ENCODE measurements at places on chromosomes 6 and 20.

- no peak for DNase-seq
Observed at GRCh38 chr20:7237251-7237650, 469.8 kb downstream of the BMP2 start.

DNA sequence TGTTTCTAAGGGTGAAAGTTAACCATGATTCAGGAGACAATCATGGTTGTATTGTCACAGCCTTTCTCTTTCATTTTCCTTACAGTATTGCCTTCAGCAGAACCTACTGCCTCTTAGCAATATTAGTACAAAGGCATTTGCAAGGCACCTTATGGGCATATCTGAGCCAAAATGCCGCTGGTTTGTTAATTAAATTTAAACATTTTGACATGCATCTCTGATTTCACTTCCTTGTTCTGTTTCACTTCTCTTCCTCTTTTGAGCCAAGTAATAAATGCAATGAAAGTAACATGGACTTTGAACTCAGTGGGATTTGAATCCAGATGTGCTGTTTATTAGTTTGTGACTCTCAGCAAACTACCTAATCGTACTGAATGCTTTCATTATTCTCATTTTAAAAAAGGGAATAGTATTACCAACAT is 467.4 kb upstream of the CITED2 start:
- peak; percentile 19 for DNase-seq

DNA sequence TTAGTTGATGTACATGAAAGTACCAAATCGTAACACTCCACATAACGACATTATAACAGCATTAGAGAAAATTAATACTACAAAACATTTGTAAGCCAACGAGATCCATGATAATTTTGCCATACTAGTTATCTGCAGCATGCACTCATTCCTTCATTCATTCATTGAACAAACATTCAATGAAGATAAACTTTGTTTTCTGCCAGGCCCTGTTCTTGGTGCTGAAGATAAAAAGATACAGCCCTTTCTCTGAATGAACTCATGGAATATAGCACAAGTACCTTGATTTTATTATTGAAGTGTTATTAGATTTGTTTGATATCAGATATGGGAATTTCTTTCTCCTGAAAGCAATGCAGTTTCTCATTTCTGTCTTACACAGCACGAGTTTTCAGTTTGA is 524.0 kb downstream of the TFAP2A start:
- DNase-seq = no peak

- no peak for DNase-seq
Observed at GRCh38 chr6:67882436-67883311, 752.4 kb upstream of the ADGRB3 start.

DNA sequence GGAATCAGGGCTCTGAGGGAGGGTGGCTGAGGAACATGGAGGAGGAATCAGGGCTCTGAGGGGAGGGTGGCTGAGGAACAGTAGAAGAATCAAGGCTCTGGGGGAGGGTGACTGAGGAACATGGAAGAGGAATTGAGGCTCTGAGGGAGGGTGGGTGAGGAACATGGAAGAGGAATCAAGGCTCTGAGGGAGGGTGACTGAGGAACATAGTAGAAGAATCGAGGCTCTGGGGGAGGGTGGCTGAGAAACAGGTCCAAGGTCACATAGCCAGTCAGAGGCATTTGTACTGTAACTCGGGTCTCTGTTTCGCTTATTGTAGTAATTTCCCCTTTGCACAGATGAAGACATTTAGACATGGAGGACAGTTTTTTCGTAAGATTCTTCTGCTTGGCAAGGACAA is 164.8 kb downstream of the SOBP start:
- DNase-seq = no peak

DNA sequence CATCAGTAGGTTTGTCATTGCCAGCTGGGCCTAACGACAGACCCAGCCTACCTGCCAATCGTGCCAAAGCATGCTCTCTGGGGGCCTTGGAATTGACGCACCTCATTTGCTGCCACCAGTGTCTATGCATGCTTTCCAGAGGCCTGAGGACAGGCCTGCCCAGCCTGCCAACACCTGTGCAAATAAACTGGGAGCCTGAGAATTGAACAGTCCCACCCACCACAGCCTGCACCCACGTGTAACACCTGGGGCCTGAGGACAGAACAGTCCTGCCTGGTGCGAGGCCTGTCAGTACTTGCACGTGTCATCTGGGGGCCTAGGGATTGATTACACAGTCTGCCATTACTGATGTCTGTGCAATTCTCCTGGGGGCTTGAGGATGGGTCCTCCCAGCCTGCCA is 6.2 kb upstream of the RNF217 start:
- no peak for DNase-seq

GRCh38 chr6:22940581-22941290 is 371.4 kb downstream of the HDGFL1 start:
- DNase-seq = no peak

GRCh38 chr6:44966449-44967092 is 361.6 kb upstream of the RUNX2 start:
- peak; percentile 84 for DNase-seq

- no peak for DNase-seq
Observed at GRCh38 chr20:58713801-58714339, 21.3 kb downstream of the NPEPL1 start.

DNA sequence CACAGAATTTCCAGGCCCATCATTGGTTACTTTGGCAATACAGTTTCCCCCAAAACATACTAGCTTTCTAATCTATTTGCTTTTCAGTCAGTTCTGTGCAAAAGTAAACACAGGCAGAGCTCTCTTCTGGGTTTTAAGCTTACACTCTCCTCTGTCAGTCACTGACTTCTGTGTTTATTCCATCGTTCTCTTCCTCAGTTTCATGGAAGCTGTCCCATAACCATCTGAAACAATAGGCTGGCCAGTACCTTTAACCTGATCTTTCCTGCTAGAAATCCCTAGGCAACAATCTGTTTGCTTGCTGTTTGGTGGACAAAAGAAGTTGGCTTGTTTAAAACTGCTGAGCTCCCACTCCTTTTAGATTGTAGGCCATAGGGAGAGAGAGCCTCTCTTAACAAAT is 431.5 kb downstream of the HACE1 start:
- no peak for DNase-seq

GRCh38 chr6:77097940-77098339 is 365.4 kb downstream of the HTR1B start:
- no peak for DNase-seq

DNA sequence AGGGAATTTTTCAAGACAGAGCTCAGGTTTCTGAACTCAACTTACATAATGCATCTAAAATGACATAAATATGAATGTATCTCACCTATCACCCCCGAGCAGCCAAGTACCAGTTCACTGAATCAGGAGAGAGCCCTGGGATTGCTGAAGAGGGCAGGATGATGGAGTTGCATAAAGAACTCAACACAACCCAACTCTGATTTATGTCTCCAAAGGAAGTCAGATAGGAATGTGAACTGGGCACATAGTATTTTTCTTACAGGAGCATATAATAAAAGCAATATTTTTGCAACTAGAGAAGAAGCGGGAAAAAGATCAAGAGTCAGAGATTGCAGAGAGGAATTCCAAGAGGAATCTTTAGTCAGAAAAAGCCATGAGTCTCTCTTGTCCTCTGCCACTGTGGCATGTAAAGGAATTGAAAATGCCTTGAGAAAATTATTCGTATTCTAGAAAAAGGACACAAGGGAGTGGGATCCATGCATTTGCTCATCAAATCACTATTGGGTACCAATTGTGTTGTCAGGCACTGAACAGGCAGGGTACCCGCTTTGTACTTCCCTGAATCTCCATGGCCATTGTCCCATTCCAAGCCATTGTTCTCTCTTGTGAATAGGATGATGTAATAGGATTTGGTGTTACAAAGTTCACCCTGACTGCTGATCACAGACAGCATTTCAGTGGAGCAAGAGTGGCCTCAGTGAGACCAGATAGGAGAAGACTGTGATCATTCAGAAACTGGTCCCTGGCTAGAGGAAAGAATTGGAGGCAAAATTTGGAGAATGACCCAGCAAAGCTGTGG is 16.3 kb downstream of the RIN2 start:
- DNase-seq = no peak

DNA sequence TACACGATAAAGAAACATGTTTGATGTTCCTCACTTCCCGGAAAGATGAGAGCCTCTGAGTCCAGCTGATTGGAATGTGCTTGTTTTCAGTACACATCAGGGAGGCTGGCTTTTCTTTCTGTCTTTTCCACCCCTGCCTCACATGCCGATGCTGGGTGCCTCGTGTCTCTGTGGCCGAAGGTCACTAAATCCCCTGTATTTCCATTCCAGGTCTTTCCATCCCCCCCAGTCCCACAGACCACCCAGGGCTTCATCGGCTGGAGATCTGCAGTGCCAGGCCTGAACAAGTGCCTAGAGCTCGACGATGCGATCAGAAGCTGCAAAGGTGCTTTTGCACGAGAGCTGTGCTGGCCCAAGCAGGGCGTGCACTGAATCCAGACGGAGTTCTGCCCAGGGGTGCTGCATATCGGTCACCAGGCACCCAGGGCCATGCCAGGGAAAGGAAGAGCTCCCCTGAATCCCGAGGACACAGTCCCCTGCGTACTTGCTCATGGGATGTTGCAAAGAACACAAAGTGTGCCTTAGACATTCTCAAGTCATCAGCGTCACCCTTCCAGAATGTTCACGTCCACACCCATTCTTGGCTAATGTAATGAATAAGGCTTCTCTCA is 67.9 kb downstream of the ANKRD60 start:
- DNase-seq = peak; percentile 3

DNA sequence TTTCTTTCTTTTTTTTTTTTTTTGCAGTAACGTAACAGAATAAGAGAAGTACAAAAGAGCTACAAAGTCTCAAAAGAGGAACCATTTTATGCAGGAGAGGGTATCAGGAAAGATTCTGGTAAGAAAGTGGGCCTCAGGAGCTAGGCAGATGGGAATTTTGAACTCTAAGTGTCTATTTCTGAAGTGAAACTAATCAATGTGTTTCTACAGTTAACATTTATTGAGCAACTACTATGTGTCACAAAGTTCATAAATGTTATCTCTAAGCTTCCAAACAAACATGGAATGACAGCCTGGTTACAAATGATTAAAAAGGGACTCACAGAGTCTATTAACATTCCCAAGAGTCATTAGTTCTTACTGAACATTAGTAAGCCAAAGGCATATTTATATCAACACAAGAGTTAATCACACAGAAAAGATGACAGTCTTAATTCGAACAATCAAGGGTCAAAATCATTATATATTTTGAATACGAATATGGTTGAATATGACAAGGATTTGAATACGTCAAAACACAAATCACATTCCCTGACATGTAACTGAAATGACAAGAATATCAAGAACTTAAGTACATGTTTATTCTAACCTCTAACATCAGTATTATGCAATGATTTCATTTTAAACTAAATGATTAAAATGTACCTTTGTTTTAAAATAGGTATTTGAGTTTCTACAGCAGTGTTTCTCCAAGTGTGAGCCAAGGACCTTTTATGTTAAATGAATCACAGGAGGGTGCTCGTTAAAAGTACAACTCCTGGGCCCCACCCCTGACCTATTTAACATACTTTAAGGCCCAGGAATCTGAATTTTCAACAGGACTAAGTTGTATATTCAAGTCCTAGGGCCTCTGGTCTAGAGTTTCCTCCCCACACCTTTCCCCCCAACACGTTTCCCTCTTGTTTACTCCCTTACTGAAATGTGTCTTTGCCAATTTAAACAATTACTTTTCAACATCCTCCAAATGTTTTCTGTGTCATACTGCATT is 89.7 kb downstream of the ATXN1 start:
- DNase-seq = peak; percentile 47

- peak; percentile 49 for DNase-seq
Observed at GRCh38 chr6:106103728-106104109, 17.6 kb downstream of the PRDM1 start.

- no peak for DNase-seq
Observed at GRCh38 chr6:33620856-33621710, at the start of gene ITPR3. TSS of gene ITPR3 (plus strand) at chr6:33621322. CDS start at chr6:33621603, 281 bp downstream.

GRCh38 chr6:44661221-44662008 is 273.9 kb downstream of the CDC5L start:
- peak; percentile 93 for DNase-seq

- no peak for DNase-seq
Observed at GRCh38 chr6:3584606-3585005, 127.8 kb upstream of the SLC22A23 start.

GRCh38 chr6:55379471-55379870 is 52.2 kb downstream of the GFRAL start:
- DNase-seq = peak; percentile 6

GRCh38 chr6:43728586-43728985 is 41.0 kb upstream of the MRPS18A start:
- DNase-seq = peak; percentile 16

- DNase-seq = no peak
Observed at GRCh38 chr20:14568701-14569100, 231.3 kb upstream of the FLRT3 start.

- no peak for DNase-seq
Observed at GRCh38 chr6:163284151-163284550, 130.4 kb upstream of the QKI start.
